ENCODE measurements at places on chromosomes 2 and 18.

DNA sequence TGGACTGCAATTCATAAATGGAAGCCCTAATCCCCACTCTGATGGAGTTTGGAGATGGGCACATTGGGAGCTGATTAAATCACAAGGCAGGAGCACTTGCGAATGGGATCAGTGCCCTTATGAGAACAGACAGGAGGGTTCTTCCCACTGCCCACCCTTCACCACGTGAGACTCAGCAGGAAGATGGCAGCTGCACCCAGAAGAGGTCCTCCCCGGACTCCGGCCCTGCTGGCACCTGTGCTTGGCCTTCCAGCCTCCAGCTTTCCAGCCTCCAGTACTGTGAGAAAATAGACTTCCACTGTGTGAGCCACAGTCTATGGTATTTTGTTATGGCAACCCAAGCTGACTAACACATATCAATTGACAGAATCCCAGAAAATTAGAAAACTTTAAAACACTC is 267.6 kb upstream of the SALL3 start:
- no peak for DNase-seq

DNA sequence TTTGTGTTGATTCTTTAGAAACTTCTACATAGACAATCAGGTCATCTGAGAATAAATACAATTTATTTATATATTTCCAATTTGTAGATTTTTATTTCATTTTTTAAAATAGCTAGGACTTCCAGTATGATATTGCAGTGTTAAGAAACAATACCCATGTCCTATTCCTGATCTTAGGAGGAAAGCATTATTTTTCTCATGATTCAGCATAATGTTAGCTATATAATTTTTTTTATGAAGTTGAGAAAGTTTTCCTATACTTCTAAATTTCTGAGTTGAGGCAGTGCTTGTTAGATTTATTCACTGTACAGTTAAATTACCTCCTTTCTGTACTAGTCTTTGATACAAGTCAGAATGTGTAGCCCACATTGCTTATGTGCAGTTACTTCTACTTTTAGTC is 595.7 kb upstream of the HS6ST1 start:
- no peak for DNase-seq

DNA sequence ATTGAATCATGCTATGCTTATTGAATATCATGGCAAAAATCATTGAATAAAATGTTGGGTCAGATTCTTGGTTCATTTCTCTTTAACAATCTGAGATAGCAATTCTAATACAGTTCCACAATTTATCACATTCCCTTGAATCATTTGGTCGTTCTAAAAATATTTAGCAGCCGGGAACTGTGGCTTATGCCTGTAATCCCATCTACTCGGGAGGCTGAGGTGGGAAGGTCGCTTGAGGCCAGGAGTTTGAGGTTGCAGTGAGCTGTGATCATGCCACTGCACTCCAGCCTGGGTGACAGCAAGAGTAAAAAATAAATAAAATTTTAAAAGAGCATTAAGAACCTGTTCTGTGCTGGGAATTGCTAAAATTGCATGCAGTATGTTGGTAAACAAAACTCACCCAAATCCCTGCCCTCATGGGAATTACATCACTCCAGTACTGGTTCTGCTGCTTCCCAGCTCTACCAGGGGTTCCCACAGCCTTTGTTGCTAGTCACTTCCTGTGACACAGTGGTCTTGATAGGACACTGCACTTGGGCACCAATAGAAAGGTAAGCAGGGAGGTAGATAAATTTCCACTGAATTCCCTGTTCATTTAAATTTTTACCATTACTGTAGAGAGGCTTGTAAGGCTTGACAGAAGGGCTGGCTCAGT is 200.4 kb downstream of the CTNNA2 start:
- no peak for DNase-seq

GRCh38 chr18:65749841-65750240 is 971 bp upstream of the CDH7 start:
- DNase-seq = peak; percentile 21

DNA sequence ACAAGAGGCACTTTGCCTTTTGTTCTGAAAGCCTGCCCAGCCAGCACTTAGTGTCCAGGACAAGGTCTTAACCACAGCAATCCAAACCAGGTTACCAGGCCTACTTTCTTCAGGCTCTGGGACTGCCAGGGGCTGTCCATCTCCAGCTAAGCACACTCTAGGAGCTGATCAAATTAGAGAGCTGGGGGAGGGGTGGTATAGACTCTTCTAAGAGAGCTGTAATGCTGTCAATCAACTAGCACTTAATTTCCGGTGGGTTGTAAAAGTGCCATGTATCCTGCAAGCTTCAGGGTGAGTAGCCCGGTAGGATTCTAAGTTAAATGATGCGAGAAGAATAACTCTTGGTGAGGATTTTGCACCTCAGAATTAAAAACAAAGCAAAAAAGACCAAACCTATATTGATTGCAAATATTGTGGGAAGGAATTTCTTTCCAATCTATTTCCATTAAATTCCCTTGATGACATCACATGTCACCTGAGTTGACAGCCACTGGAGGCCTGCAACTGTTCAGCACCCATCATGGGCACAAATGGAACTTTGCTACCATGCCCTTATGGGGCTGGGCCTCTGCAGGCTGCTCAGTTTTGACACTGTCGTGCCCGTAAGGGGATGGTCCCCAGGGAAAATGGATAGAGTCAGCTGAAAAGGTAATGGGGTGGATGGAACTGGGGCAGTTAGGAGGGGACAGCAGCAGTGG is 8.7 kb upstream of the COX7A2L start:
- no peak for DNase-seq

GRCh38 chr2:99403524-99403923 is 66.3 kb downstream of the EIF5B start:
- DNase-seq = peak; percentile 80

GRCh38 chr2:116133381-116133942 is 1681.0 kb upstream of the DDX18 start:
- DNase-seq = no peak

DNA sequence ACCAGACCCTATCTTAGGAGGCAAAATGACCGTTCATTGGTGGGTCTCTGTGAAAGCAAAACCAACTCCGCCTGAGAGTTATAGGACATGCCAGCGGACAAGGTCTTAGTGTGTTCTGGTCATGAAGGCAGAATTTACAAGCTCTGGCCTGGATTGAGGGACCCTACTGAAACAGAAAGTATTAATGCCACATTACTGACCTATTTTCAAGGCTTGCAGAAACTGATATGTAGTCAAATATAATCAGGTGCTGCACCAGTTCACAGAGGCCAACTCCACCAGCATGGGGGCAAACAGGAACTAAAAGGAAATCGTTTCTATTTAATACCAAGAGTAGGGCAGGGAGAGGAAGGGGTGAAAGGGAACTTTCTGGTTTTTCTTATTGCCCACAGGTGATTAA is 19.7 kb downstream of the TYMS start:
- no peak for DNase-seq

GRCh38 chr2:177169810-177170514 is 42.6 kb upstream of the HNRNPA3 start:
- no peak for DNase-seq

DNA sequence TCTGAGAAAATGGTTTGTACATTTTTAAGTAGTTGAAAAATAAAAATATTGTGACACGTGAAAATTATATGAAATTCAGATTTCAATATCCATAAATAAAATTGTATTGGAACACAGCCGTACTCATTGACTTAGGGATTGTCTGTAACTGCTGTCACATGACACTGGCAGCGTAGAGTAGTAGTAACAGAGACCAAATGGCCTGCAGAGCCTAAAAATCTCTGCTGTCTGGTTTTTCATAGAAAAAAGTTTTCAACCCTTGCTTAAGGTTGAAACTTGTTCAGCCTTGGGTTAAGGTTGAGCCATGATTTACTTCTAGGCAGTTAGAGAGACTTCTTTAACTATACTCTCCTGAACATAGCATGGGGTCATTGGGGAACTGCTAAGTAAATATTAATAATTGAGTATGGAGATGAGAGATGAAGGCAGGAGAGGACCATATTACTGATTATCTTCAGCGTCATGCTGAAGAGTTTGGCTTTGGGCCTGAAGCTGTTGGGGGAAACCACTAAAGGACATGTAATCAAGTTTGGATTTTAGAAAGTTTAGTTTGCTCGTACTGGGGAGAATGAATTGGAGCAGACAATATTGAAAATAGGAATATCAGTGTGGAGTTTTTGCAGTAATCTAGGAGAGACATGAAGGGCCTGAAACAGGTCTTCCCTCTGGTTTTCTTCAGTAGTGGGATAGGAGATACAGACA is 16.2 kb downstream of the EML4 start:
- no peak for DNase-seq

- no peak for DNase-seq
Measured at GRCh38 chr2:24152413-24153197, 22.2 kb upstream of the FAM228A start.

GRCh38 chr18:25561918-25562317 is 210.0 kb upstream of the ZNF521 start:
- DNase-seq = peak; percentile 66

GRCh38 chr2:202135091-202135874 is 62.2 kb downstream of the KIAA2012 start:
- no peak for DNase-seq

DNA sequence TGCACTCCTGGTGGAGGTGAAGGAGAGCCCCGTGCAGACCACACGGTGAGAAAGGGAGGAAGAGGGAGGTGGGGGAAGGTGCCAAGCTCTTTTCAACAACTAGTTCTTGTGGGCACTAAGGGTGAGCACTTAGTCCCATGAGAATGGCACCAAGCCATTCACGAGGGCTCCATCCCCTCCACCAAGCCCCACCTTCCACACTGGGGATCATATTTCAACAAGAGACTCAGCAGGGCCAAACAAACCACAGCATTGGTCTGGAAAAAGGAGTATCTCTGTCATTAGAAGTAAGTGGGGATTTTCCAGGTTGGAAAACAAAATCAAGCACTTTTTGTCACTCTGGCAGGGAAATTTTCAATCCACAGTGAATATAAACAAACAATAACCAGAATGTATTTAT is 38.4 kb downstream of the ZAP70 start:
- peak; percentile 56 for DNase-seq

- no peak for DNase-seq
Measured at GRCh38 chr2:230582851-230583283, 129.8 kb upstream of the CAB39 start.

- no peak for DNase-seq
Measured at GRCh38 chr18:49001587-49001986, 50.8 kb upstream of the SMAD7 start.

DNA sequence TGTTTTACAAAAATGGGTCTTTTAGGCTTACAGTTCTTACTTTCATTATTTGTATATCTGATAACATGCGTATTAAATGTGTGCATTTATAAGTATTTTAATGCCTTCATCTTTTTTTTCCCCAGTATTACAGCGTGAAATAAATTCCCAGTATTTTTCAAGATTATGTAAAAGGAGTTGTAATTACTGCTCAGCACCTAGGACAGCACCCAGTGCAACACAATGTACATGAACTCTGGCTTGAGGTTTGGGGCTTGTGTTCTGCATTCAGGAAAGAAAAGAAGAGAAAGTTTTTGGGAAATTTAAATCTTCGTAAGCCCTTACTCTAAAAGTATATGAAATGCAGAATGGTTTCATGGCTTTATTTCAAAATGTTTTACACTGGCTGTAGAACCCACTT is 16.7 kb downstream of the ZNF638 start:
- peak; percentile 32 for DNase-seq

DNA sequence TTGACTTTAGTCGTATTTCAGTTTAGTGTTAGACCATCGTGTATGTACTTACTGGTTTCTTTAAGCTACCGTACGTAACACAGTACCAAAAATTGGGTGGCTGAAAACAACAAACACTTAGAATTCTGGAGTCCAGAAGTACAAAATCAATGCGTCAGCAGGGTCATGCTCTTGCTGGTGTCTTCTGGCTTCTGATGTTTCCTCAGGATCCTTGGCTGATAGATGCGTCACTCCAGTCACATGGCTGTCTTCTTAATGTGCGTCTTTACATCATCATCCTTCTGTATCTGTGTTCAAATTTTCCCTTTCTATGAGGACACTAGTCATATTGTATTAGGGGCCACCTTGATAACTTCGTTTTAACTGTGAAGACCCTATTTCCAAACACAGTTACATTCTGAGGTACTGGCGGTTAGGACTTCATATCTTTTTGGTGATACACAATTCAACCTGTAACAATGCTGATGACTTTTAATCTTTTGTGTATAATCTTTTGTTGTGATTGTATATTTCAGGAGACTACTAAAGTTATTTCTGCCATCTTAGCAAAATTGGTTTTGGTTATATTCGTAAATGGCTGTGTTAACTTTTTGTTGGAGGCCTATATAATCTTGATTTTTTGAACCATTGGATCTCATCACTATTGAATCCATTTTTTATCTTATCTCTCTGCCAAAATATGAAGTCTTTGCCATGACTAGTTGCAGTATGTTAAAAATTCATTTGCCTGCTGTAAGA is 25.4 kb downstream of the ACTR3 start:
- DNase-seq = no peak

DNA sequence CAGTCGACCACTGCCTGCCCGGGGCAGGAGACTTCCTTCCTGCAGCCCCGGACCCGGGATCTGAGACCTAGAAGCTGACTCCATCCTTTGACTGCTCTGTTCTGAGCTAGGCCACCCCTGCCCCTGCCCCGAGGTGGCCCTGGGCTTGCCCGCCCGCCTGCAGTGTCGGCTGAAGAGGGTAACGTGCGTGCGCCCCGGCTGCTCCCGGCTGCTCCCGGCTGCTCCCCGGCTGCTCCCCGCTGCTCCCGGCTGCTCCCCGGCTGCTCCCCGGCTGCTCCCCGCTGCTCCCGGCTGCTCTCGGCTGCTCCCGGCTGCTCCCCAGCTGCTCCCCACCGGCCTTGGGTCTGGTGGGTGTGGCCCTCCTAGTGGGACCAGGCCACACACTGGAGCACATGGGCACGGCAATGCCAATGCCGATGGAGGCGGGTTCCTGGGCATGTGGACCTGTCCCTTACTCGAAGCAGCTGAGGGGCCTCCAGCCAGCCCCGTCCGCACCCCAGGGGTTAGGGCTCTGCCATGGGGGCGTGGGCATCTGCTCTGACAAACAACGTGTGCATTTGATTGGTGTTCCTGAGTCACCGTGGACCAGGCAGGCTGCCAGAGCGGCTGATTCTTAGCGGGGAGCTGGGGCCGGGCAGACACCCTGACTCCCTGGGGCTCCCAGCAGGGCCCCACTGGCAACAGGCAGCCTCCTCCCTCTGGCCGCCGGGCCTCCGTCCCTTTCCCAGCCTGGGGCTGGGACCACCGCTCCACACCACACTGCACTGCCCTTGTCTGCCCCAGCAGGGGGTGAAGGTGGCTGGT is 2.0 kb upstream of the GAL3ST2 start:
- no peak for DNase-seq

Measured in GM23338 (cell line).